ENCODE measurements at places on chromosomes 3 and 15.

DNA sequence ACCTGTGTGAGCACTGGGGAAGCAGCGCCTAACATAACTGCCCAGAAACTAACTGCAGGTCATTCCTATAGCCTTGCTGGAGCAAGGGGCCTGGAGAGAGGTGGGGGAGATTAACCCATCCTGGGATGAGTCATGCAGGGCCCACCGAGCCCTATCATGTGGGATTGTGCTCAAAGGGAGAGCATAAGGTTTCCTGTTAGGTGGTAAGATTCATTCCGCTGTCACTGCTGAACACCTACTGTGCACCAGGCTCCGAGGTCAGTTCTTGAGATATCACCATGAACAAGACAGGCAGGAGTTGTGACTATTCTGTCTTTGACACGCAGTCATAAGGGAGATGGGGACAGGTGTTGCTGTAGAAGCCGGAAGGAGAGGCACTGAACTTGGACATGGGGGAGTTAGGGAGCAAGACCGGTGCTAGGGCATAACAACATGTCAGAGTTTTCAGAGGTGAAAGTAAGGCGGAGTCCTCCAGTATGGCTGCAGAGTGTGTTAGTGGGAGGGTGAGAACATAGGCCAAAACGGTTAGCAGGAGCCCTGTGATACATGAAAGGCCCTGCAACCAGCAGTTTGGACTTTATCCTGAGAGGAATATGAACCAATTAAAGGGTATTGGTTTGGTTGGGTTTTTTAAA is 2.4 kb downstream of the SLC25A38 start:
- no peak for DNase-seq

GRCh38 chr15:47301481-47301880 is 415.8 kb upstream of the SEMA6D start:
- no peak for DNase-seq

- no peak for DNase-seq
Observed at GRCh38 chr3:16132190-16132589, 42.3 kb upstream of the GALNT15 start.

DNA sequence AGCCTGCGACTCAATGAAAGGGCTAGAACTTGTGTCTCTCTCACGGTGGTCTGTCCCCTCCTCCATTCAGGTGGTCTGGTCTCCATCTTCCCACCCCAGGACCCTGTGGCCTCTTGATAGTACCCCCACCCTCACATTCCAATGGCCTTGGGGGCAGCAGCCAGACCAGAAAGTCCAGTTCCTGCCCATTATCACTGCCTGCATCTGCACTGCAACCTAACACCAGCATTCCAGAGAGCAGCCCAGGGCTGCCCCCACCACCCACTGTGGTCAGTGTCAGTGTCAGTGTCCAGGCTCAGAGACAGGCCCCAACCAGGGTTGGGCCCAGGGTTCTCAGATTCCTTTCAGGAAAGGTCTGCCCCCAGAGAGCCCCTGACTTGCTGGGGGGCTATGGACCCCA is 12.6 kb downstream of the IGDCC3 start:
- DNase-seq = no peak

- no peak for DNase-seq
Observed at GRCh38 chr3:46549408-46549904, 16.6 kb downstream of the LRRC2 start.
